ENCODE measurements at places on chromosomes 2 and 18.

DNA sequence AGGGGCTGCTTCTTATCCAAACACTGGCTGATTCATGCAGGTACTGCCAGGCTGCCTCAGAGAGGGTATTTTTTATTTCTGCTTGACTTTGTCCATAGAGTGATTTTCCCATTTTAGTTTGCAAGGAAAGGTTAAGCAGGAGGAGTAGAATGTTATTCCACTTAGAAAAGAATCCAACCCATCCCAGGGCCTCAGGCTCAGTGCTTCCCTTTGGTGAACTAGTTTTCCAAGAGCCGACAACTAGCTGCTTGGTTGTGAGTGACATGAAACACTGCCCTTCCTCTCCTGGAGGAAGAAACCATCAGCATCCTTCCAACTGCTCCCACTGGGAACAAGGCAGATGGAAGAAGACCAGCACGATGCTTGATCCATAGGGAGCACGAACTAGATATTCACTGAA is 58.5 kb downstream of the BCL2 start:
- no peak for DNase-seq

GRCh38 chr2:188785490-188785889 is 188.7 kb upstream of the COL3A1 start:
- DNase-seq: no peak

DNA sequence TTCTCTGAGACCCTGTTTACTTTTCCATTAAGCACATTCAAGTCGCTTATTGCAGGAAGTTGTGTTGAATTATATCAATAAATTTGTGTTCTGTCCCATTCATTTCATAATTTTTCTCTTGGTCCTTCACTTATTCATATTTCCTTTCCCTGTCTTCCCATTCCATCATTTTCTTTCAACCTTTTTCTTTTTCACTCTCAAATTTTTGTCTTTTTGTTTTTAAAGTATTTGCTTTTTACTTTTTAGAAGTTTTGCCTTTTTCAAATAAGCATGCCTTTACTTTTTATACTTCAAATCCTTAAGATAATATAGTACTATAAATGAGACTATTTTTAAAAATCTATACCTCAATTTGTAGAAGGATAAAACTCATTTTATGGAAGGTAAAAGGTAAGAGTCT is 120.5 kb downstream of the ATL2 start:
- DNase-seq: no peak

- no peak for DNase-seq
These were observed 219.3 kb upstream of the TNP1 start for GRCh38 chr2:217079165-217079564.

GRCh38 chr2:26035090-26035743 is 1.3 kb downstream of the RAB10 start:
- DNase-seq: no peak

DNA sequence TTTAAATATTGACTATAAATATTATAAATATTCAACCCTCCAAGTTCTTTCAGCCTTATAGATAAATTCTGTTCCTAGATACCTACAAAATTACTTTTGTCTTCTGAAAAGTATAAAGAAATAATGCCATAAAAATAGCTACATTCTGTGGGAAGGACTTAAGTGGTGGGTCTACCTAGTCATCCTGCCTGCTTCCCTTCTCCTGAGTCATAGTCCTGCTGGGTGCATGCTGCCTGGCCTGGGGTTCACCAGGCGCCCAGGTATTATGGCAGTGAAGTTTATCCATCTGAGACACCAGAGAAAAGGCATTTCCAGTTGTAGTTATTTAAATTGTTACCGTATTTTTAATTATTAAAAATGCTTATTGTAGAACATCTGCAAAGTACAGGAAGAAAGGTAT is 167.5 kb downstream of the SLC39A10 start:
- no peak for DNase-seq

- no peak for DNase-seq
These were observed 80.0 kb upstream of the CHRNA1 start for GRCh38 chr2:174844295-174844708.

GRCh38 chr2:96506016-96506906 is 1.1 kb upstream of the NEURL3 start:
- no peak for DNase-seq

GRCh38 chr2:109009920-109010610 is 21.0 kb upstream of the EDAR start:
- no peak for DNase-seq

- no peak for DNase-seq
These were observed 335 bp downstream of the ERFE start for GRCh38 chr2:238159071-238159539.

- DNase-seq: no peak
These were observed 208.2 kb upstream of the CHAC2 start for GRCh38 chr2:53559302-53559966.

GRCh38 chr2:198717451-198717850 is 740.3 kb downstream of the SATB2 start:
- no peak for DNase-seq

DNA sequence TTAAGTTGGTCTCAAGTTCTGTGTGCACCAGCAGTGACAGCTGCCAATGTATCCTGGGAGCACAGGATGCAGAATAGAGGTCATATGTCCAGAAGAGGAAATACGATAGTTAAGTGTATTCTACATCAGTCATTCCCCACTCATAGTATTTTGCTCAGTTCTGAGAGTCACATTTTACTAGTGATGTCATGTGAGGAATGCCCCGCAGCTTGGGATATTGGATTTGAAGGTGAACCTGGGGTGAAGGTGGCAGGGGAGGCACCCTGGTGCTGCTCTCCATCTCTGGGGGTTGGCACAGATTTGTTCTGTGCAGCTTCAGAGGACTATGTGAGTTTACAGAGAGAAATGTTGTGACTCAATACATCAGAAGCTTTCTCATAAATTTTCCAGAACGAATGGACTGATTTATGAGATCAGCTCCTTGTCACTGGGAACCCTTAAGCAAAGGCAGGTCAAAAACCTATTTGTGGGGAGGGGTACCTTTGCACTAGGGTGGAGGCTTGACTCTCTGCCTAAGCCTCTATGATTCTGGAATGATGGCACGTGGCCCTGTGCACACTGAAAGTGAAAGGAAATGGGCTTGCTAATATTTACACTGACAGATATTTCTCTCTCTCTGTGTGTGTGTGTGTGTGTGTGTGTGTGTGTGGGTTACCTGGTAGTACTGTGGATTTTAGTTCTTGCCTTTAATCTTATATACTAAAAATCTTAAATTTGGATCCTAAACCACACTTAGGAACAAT is 95.9 kb downstream of the NEB start:
- DNase-seq: no peak

DNA sequence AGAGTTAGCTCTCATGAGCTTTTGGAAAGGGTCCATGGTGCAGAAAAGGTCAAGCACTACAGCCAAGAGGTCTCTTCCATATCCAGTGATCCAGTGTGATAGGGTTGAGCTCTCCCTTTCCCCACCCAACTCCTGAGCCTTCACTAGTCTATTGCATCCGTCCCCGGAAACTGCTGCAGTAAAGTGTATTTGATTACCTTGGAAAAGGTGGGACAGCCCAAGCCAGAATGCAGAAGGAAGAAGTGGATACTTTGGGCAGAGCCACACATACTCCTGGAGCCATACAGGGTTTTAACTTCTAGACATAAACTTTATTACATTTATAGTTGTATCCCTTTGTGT is 3.6 kb downstream of the PNKD start:
- DNase-seq: no peak

GRCh38 chr18:79071037-79071436 is 1.8 kb downstream of the ATP9B start:
- DNase-seq: no peak

GRCh38 chr18:45284174-45284573 is 331.1 kb upstream of the SLC14A2 start:
- DNase-seq: no peak

- DNase-seq: no peak
These were observed 383.7 kb downstream of the SOCS6 start for GRCh38 chr18:70672581-70672980.

DNA sequence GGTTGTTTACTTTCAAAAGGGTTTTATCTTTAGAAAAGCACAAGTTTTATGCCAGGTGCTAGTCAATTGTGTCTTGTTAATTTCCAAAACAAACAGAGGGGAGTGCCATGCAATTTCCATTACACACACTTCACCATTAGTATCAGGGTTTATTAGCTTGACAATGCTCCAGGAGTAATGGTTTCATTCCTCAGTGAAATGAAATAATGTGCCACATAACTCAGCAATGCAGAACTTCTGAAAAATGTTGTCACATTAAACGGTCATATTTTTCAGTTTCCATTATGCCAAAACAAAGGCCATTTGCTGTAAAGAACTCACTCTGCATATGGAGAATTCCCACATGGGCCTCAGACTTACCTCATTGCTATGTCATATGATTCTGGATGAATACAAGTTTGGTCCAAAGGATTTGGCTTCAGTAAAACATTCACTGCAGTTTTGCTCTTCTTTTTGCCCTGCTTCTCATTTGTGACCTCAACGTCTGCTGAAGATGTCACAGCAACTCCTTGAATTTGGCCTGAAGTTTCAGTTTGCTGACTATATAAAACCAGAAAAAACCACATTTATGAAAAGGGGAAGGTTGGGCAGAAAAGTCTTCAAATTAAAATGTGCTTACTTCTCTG is 198.2 kb downstream of the SRBD1 start:
- no peak for DNase-seq

DNA sequence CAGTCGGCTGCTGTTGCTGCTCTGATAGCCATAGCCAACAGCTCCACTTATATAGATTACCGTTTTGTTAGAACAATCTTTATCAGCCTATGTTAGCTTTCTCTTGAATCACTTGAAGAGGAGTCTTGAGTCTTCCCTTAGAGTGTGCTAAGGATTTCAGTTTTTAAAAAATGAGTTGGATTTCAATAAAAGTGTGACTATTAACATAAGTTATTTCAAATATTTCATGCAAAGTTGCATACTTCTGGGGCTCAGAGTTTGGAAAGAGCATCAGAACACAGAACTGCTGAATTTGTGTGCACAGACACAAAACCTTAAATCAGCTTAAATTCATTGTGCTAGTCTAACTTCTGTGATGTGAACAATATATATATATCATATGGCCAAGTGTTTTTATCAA is 174.7 kb downstream of the MTX2 start:
- DNase-seq: no peak

DNA sequence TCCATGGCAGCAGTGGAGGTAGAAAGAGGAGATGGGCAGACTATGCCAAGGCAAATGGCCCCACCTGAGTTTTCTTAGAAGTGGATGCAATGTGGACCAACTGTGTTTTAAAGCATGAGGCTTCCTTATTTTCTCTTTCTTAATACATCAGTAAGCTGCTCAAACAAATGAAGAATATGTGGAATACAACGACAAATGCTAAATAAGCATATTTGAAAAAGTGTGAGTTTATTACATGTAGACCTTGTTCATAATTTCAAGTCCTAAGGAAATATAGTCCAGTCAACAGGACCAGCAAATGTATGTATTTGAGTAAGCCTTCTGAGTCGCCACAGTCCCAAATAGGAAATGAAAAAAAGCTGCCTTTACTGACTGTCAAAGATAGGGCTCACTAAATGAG is 177.8 kb downstream of the PRPF40A start:
- DNase-seq: no peak

DNA sequence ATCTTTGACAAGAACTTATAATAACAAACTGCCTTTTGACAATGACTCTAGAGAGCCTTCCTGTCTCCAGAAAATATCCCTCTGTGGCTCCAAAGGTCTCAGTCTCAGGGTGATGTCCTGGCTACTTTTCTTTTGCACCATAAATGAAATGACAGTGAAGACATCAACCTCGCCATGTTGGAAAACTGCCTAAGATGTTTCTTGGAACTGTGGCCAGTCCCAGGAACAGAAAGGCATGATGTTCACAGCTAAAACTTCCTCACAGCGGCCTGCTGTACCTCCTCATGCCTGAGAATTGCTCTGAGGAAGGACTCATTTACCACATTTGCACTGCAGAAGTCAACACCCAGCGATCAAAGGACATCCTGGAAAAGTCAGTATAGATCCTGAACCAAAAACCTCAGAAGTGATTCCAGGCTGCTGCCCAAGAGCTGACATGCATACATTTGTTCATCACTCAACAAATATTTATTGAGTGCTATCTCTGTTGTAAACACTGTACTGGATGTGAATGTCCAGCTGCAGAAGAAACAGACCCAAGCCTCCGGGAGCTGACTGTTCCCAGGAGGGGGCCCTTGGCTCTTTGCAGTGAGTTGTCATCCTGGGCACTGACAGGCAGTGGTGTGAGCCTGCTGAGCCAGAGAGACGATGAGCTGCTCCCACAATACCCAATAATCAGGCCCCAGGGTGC is 64.3 kb upstream of the ACSL3 start:
- DNase-seq: no peak

- no peak for DNase-seq
These were observed 180.1 kb downstream of the CAPN13 start for GRCh38 chr2:30627151-30627550.

DNA sequence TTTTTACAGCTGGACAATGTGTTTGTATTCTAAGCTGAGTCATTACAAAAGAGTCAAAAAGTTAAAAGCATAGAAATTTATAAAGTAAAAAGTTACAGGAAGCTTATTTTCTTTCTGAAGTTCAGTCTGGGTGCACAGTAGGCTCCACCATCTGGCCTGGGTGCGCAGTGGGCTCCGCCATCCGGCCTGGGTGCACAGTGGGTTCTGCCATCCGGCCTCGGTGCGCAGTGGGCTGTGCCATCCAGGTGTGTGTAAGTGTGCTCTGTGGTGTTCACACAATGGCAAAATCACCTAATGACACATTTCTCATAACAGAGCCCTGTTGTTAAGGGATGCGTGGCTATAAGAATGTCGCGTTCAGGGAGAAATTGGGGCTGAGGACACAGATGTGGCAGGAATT is 195.5 kb downstream of the ANKRD30B start:
- no peak for DNase-seq

- no peak for DNase-seq
These were observed 31.2 kb downstream of the ASB1 start for GRCh38 chr2:238457927-238458324.

DNA sequence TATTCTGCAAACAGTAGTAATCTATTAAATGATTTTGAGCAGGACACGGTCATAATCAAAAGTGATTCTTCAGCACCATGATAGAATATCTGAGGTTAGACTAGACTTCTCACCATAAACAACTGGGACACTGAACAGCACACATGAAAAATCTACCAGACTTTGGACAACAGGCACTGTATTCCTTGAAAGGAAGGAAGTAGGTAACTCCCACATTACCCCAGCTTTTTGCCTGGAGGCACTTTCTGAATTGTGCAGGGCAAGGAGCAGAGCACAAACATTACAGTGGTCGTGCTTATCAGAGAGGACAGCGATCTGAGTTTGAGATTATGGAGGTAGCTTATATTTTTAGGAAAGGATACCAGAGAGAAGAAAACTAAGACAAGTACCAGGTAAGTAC is 25.3 kb upstream of the IL1RL1 start:
- no peak for DNase-seq

GRCh38 chr2:240760576-240761246 is 59.3 kb downstream of the KIF1A start:
- no peak for DNase-seq

GRCh38 chr2:64643838-64644457 is 9.8 kb downstream of the SERTAD2 start:
- DNase-seq: no peak

Measured in progenitor cell of endocrine pancreas (in vitro differentiated cells).